Right cardiac atrium (tissue), 5 donors: ENCODE measurements at places on chromosomes 3 and 15.

- DNase-seq: no peak
These were observed 53.5 kb upstream of the PRTG start for GRCh38 chr15:55796321-55796965.

- DNase-seq: no peak
These were observed 132.1 kb upstream of the WNT5A start for GRCh38 chr3:55619046-55619808.

GRCh38 chr3:11005686-11006256 lies 13.2 kb downstream of the SLC6A1 start:
- no peak for DNase-seq

- DNase-seq: no peak
These were observed 163.0 kb downstream of the OCA2 start for GRCh38 chr15:27936164-27936563.

DNA sequence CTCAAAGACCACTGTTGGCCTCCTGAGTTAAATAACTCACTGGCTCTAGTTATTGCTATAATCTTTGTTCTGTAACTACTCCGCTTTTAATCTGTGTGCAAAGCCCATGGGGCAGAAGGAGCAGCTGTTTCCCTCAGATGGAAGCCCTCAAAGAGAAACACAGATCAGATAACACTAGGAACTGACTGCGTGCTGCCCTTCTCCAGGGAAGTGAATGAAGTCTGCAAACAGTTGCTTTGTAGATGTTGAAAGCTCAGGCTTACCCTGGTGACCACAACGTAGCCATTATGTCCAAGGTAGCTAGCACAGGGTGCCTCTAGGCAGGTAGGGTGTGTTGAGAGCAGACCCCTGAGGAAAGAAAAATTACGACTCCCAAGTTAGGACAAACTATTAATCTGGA lies 152.3 kb upstream of the STAC start:
- DNase-seq: no peak

DNA sequence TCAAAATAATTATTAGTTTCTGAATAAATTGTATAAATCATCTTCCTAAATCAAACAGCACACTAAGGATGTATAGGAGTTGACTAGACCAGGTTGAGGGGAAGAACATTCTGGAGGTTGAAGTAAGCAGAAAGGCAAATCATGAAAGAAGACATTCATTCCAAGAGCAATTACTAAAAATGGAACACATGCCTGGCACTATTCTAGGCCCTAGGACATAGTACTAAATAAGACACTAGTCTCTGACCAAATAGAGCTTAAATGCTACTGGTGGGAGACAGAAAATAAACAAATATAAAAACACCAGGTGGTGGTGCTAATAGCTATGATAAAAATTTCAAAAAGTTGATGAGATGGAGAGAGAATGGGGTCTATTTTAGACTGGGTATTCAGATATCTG lies 190.1 kb downstream of the TBC1D5 start:
- DNase-seq: no peak

DNA sequence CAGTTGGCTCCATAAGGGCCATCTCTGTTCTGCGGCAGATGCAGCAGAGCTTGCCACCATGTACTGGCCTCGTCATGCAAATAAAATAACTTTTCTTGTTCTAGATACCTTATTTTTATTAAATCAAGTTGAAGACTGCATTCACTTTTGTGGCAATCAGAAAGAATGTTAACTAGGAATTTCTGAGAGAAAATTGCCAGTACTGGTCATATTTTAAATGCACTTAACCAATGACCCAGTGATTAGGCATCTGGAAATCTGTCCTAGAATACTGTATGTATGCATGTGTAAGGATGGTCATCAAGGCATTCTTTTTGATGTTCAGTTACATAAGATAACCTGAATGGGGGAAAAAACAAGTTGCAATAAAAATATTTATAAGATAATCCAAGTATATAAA lies 34.2 kb upstream of the CSPG5 start:
- DNase-seq: no peak

DNA sequence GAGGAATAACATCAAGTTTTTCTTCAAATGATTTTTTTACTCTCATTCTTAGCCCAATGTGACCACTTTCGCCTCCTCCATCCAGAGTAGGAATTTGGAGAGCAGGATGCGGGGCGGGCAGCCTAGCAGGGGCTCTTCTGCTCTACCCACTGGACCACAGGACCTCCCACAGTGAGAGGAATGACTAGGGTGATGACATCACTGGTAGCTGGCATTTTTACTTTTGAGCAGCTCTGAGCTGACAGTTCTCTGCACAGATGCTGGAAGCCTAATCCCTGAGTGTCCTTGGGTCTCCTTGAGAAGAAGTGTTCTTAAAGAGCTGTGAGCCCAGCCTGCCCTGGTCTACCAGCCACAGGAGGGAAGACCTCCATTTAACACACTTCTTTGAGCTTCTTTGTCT lies 1.4 kb upstream of the HCN4 start:
- no peak for DNase-seq

DNA sequence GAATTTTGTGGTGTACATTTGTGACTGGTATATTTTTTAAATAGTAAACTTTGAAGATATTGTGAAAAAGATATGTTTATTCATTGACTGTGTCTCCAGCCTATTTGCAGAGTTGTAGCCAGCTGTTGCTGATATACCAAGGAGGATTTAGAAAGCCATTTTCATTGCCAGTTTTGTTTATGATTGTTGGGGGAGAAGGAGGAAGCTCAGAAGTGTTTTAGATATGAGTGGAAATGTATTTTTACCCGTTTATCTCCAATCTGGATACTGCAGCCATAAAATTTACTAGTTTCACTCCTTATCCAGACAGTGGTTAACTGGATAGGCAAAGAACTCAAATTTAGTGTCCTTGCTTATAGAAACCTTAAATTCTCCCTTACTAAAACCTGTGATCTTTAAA lies 18.8 kb downstream of the ATP11B start:
- DNase-seq: no peak

DNA sequence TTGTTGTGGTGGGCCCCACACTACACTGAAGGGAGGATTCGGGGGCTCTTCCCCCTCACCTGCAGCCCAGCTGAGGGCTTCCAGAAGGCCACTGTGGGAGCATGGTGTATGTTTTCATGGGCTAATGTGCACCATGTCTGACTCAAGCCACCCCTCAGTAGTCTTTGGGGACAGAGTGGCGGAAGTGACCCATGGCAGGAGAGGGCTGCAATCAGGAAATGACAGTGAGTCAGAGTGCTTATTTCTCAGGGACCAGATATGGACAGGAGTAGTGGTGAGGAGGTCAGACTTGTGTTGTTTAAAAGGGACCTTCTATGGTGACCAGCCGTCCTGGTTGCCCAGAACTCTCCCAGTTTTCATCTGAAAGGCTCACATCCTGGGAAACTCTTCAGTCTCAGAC lies 32.8 kb upstream of the SLC9A9 start:
- no peak for DNase-seq

- no peak for DNase-seq
These were observed 239.8 kb downstream of the ITPR1 start for GRCh38 chr3:4732925-4733324.

GRCh38 chr3:176935194-176935888 lies 261.9 kb downstream of the TBL1XR1 start:
- DNase-seq: no peak

DNA sequence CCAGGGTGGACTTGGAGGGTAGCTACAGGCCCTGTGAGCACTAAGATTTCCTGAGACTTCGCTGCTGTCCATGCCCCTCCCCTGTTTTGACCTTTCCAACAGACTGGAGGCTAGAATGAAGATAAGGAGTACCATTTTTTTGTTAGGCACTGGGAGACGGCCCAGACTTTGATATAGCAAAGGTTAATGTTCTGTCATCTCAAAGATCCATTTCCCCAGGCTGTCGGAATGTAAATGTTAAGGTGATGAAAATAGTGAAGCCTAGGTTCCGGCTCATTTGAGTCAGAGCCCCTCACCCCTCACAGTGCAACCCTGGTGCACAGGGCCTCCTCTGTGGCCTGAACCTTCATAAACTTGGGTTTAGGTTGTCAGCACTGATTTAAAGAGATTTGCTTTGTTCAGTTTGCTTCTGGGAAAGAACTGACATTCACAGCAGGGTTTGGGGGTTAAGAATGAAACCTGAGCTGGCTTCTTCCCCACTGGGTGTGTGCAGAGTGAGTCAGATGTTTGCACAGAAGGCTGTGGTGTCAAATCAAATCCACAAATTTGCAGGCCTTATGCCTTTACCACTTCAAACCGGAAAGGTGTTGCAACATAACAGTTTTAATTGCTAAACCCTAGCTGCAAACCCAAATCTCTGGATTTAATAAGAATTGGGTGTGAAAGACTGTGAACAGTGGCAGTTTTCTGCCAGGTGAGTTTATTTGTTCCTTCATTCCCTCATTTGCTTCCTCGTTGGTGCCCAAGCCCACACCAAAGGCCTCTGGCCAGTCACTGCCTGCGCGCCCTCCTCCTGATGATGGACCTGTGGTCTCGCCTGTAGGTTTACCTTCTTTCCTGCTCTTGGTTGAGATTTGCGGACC lies 20.6 kb upstream of the KCTD6 start:
- no peak for DNase-seq

DNA sequence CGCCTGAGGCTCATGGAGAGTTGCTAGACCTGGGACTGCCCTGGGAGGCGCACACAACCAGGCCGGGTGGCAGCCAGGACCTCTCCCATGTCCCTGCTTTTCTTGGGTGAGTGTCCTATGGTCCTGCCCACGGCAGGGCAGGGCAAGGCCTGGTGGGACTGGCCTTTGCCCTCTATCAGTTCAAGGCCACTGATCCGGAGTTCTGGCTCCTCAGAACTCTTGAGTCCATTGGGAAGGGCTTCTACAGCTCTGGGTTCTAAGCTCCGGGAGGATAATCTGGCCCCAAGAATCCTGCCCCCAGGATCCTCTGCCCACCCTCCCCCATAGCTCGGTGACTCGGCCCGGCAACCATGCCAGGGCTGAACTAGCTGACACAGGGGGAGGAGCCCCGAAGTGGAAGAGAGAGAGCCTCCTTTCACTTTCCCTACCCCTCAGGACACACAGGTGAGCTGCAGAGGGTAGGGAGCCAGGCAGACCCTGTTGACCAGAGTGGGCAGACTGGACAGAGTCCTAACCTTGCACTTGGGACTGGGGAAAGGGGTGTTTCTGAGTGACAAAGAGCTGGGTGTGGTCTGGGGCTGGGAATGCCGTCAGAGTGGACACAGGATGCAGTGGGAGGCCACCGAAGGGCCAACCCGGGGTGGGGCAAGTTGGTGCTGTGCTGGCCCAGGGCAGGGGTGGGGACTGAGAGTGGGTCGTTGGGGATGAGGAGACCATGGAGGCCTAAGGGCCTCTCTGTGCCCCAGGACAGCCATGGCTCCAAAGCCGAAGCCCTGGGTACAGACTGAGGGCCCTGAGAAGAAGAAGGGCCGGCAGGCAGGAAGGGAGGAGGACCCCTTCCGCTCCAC lies 664 bp downstream of the PARP3 start:
- DNase-seq: peak; percentile 82

DNA sequence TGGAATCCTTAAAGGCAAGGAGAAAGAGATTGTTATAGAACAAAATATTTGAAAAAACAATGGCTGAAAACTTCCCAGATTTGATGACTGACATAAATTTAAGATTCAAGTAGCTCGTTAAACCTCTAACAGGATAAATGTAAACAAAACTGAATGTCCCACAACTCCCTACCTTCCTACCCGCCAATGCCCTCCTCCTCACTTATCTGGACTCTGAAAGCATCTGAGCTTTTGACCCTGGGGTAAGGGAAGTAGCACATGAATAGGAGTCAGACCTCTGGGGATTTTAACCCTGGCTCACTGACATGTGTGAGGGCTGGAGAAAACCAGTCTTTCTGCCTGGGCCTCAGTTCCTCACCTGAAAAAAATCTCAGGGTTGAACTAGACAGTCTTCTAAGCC lies 26.9 kb downstream of the CYP19A1 start:
- no peak for DNase-seq

GRCh38 chr3:64645243-64645642 lies 42.6 kb downstream of the ADAMTS9 start:
- DNase-seq: no peak

GRCh38 chr15:70521576-70522322 lies 241.6 kb downstream of the UACA start:
- no peak for DNase-seq

- peak; percentile 89 for DNase-seq
These were observed 694 bp downstream of the ABTB1 start for GRCh38 chr3:127673191-127674100.

DNA sequence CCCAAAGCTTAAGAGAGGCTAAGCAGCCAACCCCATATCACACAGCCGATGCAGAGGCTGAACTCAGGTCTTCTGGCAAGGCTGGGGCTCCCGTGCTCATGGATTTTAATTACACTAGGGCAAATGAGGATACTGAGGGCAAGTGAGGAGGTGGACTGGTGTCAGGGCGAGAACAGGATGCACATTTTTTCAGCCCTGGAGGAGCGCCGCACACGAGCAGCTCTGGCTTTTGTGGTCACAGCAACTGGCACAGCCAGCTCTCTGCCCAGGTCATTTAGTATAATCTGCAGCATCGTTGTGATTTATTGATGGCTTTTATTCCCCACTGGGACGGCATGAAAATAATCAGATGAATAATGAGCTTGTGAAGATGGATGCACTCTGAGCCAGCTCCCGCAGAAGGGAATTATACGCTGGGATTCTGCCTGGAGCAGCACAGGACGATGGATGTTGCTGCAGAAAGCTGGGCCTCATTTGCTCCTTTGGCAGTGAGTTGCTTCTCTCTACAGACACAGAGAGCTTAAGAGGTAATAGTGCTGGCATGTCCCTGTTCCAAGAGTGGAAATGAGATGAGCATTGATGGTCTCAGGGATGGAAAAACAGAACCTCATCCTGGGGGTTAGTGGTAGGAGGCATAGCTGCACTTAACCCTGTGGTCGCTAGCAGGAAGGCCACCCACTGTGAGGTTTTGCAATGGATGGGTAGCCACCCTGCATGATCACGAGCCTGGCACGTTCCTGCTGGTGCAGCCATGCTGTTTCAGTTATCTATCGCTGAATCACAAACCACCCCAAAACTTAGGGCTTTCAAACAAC lies 135.4 kb downstream of the UACA start:
- no peak for DNase-seq

GRCh38 chr3:169493521-169494141 lies 169.9 kb downstream of the MECOM start:
- DNase-seq: no peak

DNA sequence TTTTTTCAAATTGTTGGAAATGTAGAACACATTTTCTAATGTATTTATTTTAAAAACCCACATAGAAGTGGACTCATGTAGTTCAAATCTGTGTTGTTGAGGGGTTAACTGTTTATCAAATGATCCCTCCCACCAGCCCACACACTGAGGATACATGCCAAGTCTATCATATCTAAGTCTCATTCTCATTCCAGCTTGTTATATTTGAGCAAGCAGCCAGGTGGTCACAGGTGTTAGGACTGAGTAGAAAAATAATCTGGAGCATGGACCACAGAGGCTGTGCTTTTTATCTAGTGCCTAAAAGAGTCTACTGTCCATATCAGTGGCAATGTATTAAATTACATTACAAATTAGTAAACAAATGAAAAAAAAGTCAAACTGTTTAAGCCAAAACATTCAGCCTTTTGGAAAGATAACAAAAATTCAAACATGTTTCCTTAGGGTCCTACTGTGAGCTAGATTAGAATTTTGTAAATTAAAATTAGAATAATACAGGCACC lies 20.7 kb upstream of the SPESP1 start:
- no peak for DNase-seq
